ENCODE measurements at places on chromosomes 12 and 14.
A peak's percentile ranks its signal among the peaks of the same experiment; 100 is the strongest.

DNA sequence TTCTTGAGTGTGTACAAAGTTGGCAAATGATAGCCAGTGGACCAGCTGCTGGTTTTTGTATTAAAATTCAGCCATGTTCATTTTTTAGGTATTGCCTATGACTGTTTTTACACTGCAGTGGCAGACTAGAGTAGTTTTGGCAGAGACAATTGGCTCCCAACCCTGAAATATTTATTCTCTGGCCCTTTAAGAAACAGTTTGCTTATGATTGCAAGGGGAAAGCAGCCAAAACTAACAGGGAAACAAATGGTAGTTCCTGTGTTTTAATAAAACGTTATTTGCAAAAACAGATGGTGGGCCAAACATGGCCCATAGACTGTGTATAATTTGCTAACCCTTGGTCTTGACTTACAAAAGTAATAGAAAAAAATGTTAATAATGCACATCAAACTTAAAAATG lies 110.2 kb downstream of the ALX1 start:
- DNase-seq = no peak

DNA sequence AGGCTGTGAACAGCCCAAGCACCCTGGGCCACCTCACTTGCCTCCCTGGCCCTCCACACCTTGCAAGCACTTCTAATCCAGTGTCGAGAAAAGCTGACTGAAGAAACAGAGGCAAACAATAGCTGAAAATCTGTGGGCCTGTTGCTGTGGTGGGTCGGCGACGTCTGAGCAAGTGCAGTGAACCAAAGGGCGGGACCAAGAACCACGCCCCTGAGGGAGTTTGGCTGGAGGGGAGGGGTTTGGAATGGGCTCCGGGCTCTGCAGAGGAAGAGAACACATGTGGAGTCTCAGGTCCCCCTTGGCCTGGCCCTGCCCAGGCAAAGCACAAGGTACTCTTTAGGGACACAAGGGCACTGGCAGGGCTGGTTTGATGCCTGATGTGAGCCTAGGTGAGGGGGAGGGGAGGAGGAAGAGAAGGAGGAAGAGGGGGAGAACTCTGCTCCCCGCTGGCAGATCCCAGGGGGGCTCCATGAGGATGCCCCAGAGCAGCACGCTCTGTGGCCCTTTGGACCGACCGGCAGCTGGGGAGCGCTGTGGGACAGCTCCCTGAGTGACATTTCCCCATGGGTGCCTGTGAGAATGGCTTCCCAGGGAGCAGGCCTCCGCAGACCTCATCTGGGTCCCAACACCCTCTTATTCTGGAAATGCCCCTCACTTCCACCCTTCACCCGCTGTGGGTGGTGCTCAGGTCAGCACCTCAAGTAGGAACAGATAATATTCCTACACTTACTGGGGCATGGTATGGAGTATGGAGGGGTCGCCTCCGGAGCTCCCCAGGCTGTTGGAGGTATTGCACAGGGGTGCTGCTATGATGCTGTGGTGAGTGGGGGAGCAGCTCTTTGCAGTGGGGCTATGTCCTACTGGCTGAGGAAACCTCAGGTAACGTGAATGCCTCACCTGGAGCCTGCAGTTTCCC lies 85.5 kb downstream of the CPSF2 start:
- no peak for DNase-seq

- no peak for DNase-seq
Measured at GRCh38 chr12:30438601-30439041, 257.0 kb downstream of the IPO8 start.

- DNase-seq = no peak
Measured at GRCh38 chr12:100987552-100988521, 193.3 kb downstream of the ANO4 start.

- peak; percentile 49 for DNase-seq
Measured at GRCh38 chr12:47377414-47378221, 297.9 kb upstream of the AMIGO2 start.

DNA sequence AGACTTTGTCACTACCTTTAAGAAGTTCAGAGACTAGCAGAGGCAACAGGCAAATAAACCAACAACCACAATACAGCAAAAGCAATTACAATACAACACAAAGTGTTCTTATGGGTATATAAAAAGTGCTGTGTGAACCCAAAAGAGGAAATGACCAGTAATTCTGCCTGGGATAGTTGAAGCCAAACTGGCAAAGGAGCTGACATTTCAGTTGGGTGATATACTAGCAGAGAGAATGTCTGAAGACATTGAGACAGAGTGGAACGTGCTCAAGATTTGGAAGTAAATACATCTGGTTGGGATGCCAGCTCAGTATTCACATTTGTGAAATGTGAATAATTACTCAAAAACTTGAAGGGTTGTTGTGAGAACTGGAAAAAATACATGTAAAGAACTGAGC lies 80.6 kb upstream of the GTF2A1 start:
- DNase-seq = no peak

DNA sequence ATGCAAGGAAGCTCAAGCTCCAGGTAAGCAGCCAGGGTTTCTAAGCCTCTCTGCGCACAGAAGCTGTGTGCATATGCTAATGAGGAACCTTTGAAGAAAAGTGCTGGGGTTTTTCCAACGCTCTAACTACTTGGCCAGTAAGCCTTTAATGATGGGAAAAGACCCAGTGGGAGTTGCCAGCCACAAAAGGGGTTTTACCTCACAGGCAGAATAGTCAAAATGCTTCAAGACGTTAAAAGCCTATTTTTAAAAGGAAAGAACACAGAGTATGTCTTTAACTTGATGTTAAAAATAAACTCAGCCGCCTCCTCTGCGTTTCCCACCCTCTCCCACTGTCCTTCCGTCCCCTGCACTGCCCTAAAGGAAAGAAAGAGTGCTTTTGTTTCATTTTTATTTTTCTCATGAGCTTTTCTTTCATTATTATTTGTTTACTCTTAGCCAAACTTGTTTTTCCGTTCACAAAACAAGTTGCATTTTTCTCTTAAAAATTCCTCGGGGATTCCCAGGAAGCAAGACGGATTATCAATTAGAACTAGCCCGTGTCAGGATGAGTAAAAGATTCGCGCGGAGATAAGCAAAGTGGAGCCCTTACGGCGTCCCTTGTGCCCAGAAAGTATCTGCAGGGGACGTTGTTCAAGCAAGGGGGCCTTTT lies 209.8 kb upstream of the NUDT4 start:
- no peak for DNase-seq

- DNase-seq = no peak
Measured at GRCh38 chr14:81710232-81710845, 176.7 kb upstream of the SEL1L start.

- DNase-seq = peak; percentile 93
Measured at GRCh38 chr12:6470375-6471163, at the start of gene VAMP1. VAMP1 (minus strand) TSS chr12:6470677; CDS start chr12:6470531, 146 bp downstream.

Data from GOT3 (cell line).